Pulmonary artery endothelial cell (primary cell): ENCODE measurements at places on chromosomes 2 and 18.

- DNase-seq: no peak
These were observed 362.4 kb downstream of the CYRIA start for GRCh38 chr2:16303273-16303577.

GRCh38 chr2:210167227-210167626, 4.0 kb downstream of the KANSL1L start:
- no peak for DNase-seq

DNA sequence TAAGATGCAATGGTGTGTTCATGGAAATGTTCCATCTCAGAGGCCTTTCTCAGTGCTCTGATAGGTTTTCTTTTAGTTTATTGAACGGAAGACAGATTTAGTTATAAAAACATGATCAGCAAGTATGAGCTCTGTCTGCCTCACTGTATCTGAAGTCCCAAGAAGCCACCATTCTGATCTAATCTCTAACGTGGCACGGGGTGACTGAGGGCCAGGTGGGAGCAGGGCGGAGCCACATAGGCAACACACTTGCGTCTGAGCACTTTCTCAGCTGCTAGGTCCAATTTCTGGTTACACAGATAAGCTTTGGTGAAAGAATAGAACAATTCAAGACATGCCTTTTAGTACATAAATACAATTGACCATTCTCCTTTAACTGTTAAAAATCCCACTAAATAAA, 60.4 kb downstream of the SNTG2 start:
- no peak for DNase-seq

- DNase-seq: no peak
These were observed 4.4 kb downstream of the GCKR start for GRCh38 chr2:27501042-27501441.

DNA sequence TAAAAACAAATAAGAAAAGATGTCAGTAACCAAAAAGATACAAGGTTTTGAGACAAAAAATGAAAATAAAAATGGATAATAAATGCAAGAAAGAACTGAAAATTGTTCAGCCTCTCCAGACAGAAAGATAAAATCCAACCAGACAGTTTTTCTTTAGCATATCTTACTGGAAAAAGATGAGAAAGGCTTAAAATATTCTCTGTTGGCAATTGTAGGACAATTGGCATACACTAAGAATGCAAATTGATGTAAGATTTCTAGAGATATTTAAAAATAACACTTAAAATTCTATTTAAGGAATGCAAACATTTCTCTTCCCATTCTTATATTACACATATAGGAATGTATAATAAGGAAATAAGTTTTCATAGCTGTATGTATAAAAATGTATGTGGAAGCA, 590.6 kb downstream of the DSC3 start:
- DNase-seq: no peak

DNA sequence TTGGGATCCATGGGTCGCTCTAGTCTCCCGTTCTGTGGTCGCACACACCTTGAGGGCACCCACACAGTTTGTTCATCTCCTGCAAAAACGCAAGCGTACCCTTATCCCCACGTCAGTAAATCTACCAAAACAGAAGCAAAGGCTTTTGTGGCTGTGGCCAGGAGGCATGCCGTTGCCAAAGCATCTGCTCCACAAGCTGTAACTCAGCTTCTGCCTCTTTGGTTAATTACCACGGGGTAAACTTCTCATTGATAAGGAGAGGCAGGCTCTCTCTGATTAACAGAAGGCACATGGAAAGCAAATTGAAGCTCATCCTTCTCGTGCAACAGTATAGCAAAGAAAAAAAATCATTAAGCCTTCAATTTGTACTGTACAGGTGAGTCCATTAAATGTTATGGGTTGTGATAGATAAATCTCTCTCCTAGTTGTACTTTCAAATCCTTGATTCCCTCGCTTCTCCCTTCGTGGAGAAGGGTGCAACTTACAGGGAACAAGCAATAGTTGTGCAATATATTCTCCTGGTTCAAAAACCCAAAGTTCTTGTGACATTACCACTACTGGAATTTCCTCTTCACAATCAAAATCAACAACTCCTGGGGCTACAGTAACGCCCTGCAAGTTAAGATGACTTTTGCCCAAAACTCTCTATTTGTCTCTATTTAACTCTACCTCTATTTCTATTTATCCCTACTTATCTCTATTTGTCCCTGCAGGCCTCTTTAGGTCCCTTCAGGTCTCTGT, 10.3 kb downstream of the PECR start:
- DNase-seq: no peak

DNA sequence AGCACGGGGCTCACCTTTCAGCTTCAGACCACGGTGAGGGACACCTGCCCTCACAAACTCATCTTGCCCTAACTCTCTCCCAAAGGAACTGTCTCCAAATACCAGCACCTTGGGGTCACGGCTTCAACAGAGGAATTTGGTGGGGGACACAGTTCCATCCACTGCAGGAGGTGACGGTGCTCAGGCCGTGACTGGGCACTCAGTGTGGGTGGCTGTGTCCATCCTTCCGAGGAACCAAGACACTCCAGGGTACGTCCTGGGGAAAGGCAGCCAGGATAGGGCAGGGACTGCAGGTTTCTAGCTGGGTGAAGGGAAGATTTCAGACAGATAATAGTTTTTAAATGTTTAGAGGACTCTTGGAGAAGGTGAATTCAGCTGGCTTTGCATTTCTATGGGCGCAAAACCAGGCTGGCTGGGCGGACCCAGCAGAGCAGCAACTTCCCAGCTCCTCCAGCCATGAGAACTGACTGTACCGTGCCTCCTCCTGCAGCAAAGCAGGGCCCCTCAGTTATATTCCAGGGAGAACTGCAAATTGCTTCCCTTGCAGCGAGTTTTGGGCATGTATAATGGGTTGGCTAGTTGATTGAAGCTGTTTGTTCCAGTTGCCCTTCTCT, 23.9 kb upstream of the ALLC start:
- DNase-seq: no peak

DNA sequence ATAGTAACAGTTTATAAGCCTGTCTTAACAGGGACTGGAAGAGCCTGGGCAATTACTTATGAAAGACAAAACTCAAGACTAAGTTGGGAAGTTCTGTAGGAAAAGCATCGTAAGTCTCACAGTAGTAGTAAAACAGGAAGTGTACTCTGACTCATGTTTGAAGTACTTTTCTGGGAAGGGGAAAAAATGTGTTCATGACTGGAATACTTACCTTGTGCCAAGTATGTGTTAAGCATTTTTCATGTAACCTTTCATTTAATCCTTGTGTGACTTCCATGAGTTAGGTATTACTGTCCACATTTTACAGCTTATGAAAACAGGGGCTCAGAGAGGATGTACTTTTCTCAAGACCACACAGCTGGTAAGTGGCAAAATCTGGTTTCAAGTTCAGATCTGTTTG, 13.7 kb upstream of the SKOR2 start:
- peak; percentile 15 for DNase-seq

GRCh38 chr2:44954889-44955592, 13.5 kb downstream of the SIX3 start:
- no peak for DNase-seq

GRCh38 chr2:179417436-179417949, 152.9 kb upstream of the SESTD1 start:
- no peak for DNase-seq

GRCh38 chr2:170514140-170514539, 201.0 kb upstream of the SP5 start:
- DNase-seq: no peak

GRCh38 chr2:215486291-215487001, 50.6 kb upstream of the FN1 start:
- no peak for DNase-seq

- no peak for DNase-seq
These were observed 28.2 kb upstream of the SULT1C4 start for GRCh38 chr2:108349571-108349928.

DNA sequence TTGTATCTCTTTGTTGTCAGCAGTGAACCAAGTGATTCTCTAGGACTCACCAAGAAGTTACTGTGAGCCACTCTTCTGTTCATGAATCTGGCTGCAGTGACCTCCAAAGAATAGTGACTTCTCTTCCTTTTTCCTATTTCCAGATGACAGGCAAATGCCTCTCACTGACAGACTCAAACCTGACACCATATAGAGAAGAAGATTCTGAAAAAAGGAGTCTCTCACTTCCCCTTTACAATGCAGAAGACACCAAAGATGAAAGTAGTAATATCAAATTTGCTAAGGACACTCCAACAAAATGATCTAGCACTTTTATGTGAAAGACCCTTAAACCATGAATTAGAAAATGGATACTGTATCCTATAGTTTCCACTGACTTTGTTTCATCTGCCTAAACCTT, 44.4 kb upstream of the SETBP1 start:
- DNase-seq: no peak

DNA sequence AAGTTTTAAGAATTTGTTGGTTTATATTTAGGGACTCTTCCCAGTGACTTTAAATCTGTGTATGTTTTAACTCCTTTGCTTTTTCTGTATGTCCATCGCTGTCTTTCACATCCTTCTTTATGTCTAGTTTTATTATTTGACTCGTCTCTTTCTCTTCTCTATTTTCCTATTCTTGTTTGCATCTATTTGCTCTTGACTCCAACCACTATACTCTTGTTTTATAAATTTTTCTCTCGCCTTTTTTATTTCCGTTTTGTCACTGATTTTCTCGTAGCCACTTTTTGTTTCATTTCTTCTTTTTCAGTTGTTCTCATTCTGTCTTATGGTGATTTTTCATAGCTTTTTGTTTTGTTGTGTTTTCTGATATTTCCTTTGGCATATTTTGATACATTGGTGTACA, 170.5 kb upstream of the NETO1 start:
- DNase-seq: no peak

DNA sequence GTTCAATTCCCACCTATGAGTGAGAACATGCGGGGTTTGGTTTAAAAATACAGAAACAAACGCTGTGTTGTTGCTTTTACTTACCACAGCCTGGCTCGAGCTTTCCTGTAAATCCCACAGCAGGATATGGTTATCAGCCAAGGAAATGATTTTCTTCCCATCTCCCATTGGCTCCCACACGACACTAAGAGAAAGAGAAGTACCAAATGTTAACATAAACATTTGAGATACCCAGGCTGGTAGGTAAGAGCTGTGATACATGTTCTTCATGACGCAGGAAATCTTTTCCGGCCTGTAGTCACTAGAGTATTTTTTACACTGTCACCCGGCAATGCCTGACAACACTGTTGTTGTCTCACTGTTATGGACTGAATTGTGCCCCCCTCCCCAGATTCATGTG, 163.6 kb downstream of the EIPR1 start:
- no peak for DNase-seq

GRCh38 chr18:156514-157230, 1.7 kb upstream of the USP14 start:
- DNase-seq: no peak

GRCh38 chr2:198314559-198315153, 510.3 kb downstream of the PLCL1 start:
- peak; percentile 13 for DNase-seq

DNA sequence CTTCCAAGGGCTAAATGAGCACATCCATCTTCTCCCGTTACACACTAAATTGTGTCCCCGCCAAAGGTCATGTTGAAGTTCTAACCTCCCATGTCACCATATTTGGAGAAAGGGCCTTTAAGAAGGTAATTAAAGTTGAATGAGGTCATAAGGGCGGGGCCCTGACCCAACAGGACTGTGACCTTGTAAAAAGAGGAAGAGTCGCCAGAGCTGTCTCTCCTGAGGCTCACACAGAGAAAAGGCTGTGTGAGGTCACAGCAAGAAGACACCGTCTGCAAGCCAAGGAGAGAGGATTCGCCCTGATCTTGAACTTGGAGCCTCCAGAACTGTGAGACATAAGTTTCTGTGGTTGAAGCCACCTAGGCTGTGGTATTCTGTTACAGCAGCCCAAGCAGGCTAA, 24.1 kb downstream of the TRABD2A start:
- DNase-seq: no peak

DNA sequence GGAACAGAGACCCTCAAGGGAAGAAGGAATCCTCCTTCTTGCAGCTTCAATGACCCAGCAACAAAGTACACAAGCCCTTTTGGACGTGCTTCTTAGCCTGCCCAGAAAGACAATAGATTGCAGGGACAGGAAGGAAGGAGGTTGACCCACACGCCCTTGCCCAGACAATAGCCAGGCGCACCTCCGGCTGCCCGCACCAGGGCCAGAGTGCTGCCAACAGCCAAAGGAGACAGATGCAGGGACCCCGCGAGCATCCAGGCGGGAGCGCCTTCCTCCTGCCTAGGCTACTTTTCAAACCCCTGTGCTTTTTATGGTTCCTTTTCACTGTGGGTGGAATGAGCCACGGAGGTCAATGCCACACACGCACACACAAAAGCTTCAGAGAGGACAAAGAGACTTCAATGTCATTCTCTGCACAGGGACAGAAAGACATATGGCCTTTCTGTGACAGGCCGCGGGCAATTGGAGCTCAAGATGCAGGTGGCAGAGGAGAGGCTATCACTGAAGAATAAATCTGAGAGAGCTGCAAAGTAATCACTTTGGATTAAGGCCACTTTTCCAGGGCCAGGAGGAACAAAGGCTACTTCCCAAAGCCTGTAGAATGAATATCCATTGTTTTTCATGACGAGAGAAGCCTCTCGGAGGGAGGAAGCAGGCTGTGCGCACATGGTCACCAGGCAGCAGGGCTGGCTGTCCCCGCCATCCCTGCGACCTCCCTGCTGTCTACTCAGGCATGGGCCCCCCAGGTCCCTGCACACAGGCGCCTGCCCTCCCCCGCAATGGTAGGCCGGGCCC, 300.6 kb downstream of the EIPR1 start:
- DNase-seq: no peak

DNA sequence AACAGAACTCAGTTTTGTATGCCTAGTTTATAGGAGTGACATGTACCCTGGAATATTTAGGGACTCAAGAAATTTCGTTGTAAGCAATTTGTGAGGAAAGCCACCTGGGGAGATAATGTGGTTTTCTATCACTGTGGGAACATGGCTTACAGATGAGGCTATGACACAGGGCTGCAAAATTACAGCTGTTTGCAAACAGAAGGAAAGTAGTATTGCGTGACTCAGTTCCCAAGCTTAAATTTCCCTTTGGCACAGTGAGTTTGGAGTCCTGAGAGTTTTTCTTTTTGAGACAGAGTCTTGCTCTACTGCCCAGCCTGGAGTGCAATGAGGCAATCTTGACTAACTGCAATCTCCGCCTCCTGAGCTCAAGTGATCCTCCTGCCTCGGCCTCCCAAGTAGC, 149.8 kb downstream of the MYO5B start:
- DNase-seq: no peak

DNA sequence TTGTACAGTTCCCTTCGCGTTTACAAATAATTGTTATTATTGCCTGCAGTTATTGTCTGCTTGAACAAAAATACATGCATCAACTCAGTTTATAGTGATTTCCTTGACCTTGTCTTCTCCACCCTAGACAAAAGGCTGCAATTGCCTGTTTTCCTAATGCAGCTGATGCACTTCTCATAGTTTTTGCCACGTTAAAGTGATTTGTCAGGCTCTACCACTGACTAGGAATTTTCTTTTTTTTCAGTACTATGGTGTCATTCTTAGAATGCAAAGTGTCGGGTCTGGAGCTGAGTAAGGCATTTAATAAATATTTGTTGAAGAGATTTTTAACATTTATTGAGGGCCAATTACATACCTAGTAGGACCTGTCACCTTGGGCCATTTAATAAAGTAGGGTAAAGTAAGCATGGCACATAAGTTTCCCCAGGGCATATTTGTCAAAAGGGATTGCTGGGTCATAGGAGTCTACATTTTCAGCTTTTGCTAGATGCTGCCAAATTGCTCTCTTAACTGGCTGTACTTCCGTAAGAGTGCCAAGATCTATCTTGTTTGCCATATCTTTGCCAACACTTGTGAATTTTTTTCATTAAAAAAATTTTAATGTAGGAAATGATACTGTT, 24.1 kb downstream of the ACSL3 start:
- DNase-seq: no peak

GRCh38 chr2:100928235-100928634, 73.9 kb upstream of the RPL31 start:
- no peak for DNase-seq
